ENCODE measurements at places on chromosomes 13 and 19.

- no peak overlapping the region for H3K27ac ChIP-seq
- no peaks in the 10 kb centered on the region for H3K27me3 ChIP-seq
- no peaks in the 10 kb centered on the region for H3K36me3 ChIP-seq
- no peak for DNase-seq
- peak overlapping the region; percentile 0 for H3K4me3 ChIP-seq
Measured at GRCh38 chr13:106619688-106620555, 52.0 kb upstream of the ARGLU1 start.

- H3K4me3 ChIP-seq = no peak overlapping the region
- no peaks in the 10 kb centered on the region for H3K36me3 ChIP-seq
- H3K27me3 ChIP-seq = no peaks in the 10 kb centered on the region
- no peaks in the 10 kb centered on the region for H3K4me1 ChIP-seq
Measured at GRCh38 chr13:88450515-88450914, 779.3 kb downstream of the SLITRK5 start.

GRCh38 chr13:48275507-48275906 lies 28.0 kb upstream of the RB1 start:
- H3K4me3 ChIP-seq = no peak overlapping the region
- no peak for DNase-seq
- H3K36me3 ChIP-seq = peaks cover 2% of the 10 kb centered on the region

- peak within 1 kb of the TSS; percentile 91 for H3K4me3 ChIP-seq
- H3K4me1 ChIP-seq = peaks cover 19% of the 10 kb centered on the region
- no peak for DNase-seq
- H3K27me3 ChIP-seq = no peaks in the 10 kb centered on the region
- H3K27ac ChIP-seq = peak within 1 kb of the TSS; percentile 97
- peaks cover 6% of the 10 kb centered on the region for H3K36me3 ChIP-seq
Measured at GRCh38 chr19:45177817-45178261, at the start of gene TRAPPC6A. Gene TRAPPC6A (minus strand): TSS chr19:45178237. CDS start chr19:45178218, 19 bp downstream.

DNA sequence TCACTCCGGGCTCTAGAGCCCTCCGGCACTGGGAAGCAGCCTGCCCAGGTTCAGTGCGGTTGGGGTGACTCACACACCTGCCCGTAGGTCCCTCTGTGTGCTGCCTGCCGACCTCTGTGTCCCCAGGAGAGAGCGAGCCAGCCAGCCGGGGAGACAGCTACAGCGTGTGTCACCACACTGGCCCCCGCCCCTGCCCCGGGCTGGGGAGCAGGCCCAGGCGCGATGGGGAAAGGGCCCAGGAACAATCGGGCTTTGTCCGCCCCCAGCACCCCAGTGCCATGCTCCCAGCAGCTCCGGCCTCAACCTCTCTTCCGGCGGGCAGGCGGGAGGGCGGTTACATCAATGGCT lies at the start of gene KLK6:
KLK6 (minus strand) TSS at position 179 of the 348 bp plus-strand sequence. CDS start 1,487 bp downstream, outside the sequence.
- DNase-seq = no peak
- H3K4me1 ChIP-seq = peaks cover 19% of the 10 kb centered on the region
- peak within 1 kb of the TSS; percentile 83 for H3K27ac ChIP-seq
- H3K36me3 ChIP-seq = no peaks in the 10 kb centered on the region

DNA sequence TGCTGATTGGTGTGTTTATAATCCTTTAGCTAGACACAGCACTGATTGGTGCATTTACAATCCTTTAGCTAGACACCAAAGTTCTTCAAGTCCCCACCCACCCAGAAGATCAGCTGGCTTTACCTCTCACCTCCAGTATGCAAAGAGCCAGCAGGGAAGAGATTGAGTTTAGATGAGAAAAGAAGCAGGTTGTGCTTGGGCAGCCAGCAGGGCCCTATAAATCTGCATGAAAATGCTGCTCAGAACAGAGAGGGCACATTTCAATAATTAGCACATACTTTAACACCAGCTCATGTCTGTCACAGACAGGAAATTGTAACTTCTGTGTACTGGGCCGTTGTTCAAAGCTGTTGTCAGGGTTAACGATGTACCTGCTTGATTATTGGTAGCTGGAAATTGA lies 1204.3 kb downstream of the UQCRFS1 start:
- H3K36me3 ChIP-seq = no peaks in the 10 kb centered on the region
- no peak overlapping the region for H3K4me3 ChIP-seq
- no peak for DNase-seq
- H3K27me3 ChIP-seq = peaks cover 2% of the 10 kb centered on the region
- H3K27ac ChIP-seq = no peak overlapping the region

GRCh38 chr13:87244256-87244890 lies 426.8 kb upstream of the SLITRK5 start:
- no peak overlapping the region for H3K4me3 ChIP-seq
- DNase-seq = no peak
- no peaks in the 10 kb centered on the region for H3K36me3 ChIP-seq
- no peaks in the 10 kb centered on the region for H3K27me3 ChIP-seq
- no peaks in the 10 kb centered on the region for H3K4me1 ChIP-seq

All from mesothelial cell of epicardium (in vitro differentiated cells).